ENCODE measurements at places on chromosomes 2 and 18.

- peak; percentile 67 for DNase-seq
Measured at GRCh38 chr2:230602562-230603230, 109.9 kb upstream of the CAB39 start.

DNA sequence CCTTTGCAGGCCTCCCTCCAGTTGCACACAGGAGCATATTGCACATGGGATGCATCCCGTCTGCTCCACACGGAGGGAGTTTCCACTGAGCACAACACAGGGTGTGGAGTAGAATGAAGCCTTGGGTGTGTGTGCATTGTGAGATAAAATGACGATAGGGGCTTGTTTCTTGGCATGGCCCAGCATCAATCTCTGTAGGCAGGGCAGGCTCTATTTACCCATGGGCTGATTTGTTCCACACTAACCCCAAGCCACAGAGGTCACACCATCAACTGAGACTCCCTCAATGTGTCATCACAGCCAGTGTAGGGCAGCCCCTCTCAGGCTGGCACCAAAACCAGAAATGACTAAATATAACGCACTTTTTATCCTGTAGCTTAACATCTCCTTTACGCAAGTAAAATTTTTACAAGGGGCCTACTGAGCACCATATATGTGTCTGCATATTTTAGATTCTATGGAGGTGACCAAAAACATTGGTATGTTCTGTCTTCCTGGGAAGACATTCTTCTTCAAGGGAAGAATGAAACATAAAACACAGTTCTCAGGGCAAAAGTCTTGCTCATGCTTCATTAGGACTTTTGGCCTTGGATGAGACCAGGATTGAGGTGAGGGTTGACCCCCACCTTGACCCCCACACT is 2.7 kb upstream of the GKN1 start:
- DNase-seq, result no peak

DNA sequence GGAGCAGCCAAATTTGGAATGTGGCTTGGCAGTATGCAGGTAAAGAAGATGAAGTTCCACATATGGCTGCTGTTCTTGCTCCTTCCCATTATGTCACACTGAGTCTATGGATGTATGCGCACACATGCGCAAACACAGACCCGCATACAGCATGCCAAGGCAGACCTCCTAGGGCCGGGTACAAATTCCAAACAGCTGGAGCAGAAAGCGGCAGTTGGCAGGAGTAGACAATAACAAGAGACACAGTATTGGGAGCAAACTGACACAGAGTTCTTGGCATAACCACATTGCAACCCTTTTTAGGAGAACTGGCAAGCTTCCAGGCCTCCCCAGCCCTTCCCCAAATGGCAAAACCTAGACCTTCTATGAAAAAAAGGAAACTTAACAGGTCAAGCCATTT is 268.9 kb downstream of the SP3 start:
- no peak for DNase-seq

- no peak for DNase-seq
Measured at GRCh38 chr2:95277246-95277906, 3.1 kb downstream of the PROM2 start.

DNA sequence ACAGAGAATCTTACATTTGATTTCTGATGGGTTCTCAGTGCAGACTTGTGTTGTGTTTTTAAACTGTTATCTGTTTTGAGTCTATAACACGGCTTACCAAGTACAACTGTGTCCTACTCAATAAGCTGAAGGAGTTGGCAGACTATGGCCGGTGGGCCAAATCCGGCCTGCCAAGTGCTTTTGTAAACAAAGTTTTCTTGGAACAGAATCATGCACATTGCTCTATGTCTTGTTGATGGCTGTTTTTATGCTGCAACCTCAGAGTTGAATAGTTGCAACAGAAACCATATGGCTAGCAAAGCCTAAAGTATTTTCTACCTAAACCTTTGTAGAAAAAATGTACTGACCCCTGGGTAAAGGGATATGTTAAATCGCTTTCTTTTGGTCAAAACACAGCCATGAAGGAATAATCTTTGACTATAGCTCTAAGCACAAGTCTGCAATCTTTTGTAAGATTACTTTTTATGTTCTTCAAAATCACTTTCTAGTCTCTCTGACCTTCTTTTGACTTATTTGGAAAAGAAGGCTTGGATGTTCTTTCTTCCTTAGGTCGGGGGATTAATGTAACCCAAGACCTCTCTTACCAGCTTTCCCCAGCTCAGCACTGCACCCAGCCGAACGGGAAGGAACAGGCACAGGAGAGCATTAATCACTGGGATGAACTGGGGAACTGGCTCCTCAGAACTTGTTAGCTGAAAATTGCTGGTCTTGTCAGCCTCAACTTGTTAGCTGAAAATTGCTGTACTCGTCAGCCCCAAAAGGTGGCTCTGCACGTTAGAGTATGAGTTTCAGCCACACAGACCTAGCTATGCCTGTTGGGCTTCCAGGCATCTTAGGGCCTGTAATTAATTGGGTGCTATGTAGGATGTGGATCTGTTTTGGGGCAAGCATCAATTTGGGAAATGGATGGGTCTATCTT is 75.4 kb downstream of the CD8B2 start:
- no peak for DNase-seq

- DNase-seq, result no peak
Measured at GRCh38 chr2:237896956-237897355, 37.5 kb downstream of the RAMP1 start.

GRCh38 chr2:170340693-170341068 is 162.7 kb downstream of the MYO3B start:
- no peak for DNase-seq

DNA sequence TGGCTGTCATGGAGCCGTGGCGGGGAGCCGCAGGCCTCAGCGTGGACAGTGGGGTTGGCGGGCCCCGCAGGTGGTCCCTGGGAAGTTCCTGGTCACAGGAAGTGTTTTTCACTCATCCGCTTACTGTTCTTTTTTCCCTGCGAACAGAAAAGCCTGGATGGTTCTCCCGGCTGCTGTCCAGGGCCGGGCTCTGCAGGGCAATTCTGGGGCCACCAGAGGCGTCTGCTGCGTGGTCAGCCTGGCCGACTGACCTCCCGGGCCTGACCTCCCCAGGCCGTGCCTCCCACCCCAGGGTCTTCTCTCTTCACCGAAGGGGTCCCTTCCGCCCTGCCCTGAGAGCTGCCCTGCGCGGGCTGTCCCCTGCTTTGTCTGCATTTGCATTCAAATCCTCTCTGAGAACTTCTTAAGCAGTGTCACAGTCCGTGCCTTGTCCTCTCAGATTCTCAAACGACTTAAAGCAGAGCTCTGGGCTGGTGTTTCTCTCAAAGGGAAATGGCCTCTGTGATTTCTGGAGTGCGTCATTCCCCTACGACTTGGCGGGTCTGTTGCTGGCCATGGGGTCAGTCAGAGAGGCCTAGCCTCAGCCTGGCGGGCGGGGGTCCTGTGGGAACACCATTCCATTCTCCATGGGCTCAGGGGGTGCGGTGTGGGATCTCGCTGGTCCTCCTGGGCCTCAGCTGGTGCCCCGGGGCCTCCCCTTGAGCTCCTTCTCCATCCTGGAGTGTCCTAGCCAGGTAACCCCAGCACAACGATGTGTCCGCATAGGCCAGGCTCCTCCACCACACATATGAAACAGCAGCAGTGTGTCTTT is 38.3 kb downstream of the KLHL29 start:
- DNase-seq, result no peak
